ENCODE measurements at places on chromosomes 2 and 18. TPM values are rescaled to one million over a fixed set of nuclear protein-coding genes. Genes with fewer than 3 reads are reported as not detected.

Gene DYNAP
- polyA plus RNA-seq: 0.16 TPM

Gene REEP1
- polyA plus RNA-seq: 15.4 TPM

Gene ELOA2
- not detected for polyA plus RNA-seq

DNA sequence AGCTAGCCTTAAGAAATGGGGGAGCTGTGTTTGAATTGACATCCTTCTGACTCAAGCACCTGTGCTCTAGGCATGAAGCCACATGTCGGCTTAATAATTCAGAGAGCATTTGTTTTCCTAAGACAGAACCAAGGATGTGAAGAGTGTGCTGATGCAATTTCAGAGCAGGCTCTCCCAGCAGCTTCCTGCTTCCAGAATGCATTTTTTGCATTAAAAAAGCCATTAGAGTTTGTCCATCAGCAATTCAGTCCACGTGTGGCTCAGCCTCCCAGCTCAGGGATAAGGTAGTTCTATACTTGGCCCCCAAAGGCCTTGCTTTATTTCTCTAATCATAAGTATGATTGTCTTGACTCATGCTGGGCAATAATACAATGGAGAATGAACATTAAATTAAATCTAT is 37.7 kb downstream of the DOCK10 start:
- H3K4me3 ChIP-seq: no peak overlapping the region
- H3K36me3 ChIP-seq: no peaks in the 10 kb centered on the region
- peaks cover 27% of the 10 kb centered on the region for H3K4me1 ChIP-seq
- no peak for DNase-seq

DNA sequence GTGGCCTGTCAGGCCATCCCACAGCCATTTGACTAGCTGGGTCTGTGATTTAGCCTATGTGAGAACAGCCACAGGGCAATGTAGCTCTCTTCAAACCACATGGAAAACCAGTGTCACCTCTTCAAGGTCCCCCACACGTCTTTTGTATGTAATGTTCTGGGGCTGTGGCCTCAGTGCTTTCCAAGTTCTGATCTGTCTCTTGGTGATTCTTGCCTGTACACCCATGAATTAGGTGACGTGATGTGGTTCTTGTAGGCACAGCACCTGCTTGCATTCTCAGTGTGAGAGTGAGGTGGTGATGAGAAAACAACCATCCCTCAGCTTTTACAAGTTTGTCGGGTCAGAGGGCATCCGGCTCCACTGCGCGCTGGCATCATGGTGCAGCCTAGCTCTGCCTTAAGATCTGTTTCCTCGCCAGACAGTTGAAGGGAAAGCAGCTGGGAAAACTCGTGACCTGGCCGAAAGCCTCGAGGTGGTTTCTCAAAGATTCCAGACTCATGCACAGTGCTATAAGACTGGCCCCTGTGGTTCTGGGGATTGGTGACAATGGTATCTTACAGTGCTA is 125.8 kb downstream of the TANC1 start:
- peak; percentile 52 for DNase-seq
- H3K4me1 ChIP-seq: peaks cover 43% of the 10 kb centered on the region
- H3K4me3 ChIP-seq: no peak overlapping the region
- no peaks in the 10 kb centered on the region for H3K27me3 ChIP-seq

DNA sequence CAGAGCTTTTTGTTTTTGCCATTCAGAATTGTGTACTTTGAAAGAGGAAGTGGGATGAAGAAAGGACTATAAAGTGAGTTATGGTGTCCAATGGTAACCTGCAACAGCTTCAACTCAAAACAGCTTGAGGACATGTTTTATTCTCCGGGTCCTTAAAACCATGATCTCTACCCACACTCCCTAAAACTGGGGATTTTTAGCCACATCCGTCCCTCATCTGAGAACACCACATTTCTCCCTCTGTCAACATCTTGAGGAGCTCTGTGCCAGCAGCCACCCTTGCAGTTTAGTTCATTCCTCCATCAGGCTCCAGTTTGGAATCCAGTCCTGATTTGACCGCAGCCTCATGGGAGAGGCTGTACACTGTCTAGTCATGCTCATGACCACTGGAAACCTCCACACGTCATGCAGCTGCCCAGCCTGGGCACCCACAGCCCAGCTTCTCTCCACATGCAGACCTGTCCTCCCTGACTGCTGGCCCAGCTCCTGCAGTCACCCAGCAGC is 62.6 kb downstream of the C18orf63 start:
- no peaks in the 10 kb centered on the region for H3K36me3 ChIP-seq
- no peak overlapping the region for H3K4me3 ChIP-seq
- H3K27ac ChIP-seq: no peak overlapping the region
- H3K27me3 ChIP-seq: no peaks in the 10 kb centered on the region
- DNase-seq: no peak

DNA sequence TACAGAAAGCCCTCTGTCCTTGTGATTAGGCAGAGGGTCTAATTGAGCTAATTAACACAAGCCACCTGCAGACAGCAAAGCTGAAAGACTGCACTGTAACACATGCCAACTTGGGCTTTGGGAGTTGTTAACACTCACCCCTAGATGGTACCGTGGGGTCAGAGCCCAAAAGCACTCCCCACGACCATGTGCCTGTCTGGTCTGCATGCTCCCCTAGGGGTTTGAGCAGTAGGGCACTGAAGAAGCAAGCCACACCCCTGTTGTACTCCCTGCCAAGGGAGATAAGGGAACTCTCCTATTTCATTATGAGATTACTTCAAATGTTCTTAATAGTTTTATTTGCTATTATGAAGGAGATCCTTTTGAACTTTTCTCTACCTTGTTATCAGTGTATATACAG is 560.1 kb upstream of the FSHR start:
- H3K4me3 ChIP-seq: no peak overlapping the region
- no peak overlapping the region for H3K27ac ChIP-seq
- H3K27me3 ChIP-seq: no peaks in the 10 kb centered on the region

GRCh38 chr2:239858179-239858578 is 167.0 kb downstream of the NDUFA10 start:
- no peak for DNase-seq
- H3K27me3 ChIP-seq: peaks cover 9% of the 10 kb centered on the region
- no peaks in the 10 kb centered on the region for H3K4me1 ChIP-seq
